ENCODE measurements at places on chromosomes 7 and 10. TPM values are rescaled to one million over a fixed set of nuclear protein-coding genes. Genes with fewer than 3 reads are reported as not detected.

GRCh38 chr10:32142646-32143045 lies 86.4 kb upstream of the KIF5B start:
- no peak for DNase-seq

- DNase-seq, result no peak
Measured at GRCh38 chr10:102763037-102763607, 19.4 kb downstream of the WBP1L start.

The GDI2 gene
- total RNA-seq, result 196 TPM

GRCh38 chr7:139538881-139539635 lies 15.6 kb downstream of the CLEC2L start:
- DNase-seq, result peak; percentile 43

DNA sequence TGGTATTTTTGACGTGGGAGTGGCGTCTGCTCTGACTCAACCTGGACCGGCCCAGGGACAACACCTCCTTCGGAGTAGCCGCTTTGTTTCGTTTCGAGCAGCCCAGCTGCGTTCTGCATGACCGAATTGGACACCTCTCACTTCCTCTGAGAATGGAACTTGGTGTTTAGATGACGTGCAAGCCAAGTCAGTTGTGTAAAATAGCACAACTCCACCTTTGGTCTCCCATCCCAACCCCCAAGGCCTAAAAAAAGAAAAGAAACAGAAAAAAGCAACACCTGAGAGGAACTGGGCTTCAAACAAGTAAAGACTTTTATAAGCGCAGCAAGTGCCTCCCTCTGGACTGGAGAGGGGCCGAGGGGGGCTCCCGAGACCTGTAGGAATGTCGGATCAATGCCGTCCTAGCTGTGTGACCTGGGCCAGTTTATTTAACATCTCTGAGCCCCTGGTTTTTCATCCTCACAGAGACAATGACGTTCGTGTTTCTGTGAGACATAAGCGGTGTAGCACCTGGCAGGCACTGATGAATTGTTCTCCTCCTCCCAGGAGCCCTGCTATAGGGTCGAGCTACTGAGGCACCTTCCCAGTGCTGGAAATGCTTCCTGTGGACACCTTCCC lies 52.0 kb upstream of the SMNDC1 start:
- no peak for DNase-seq

DNA sequence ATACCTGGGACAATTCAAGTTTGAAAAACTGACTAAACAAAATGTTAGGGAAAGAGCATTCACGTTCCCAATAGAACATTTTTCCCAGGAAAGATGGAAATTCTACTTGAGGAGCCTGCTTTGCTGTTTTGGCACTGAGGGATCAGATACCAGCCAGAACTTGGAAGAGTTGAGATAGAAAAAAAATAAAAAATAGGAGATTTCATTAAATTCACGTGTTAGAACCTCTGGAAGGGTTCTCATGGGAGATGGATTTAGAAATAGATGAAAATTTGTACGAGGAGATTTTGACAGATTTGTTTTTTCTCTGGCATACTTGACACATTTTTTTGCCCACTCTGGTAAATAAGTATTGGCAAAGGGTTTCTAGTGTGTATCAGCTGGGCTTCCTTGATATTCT lies 63.7 kb downstream of the CELF2 start:
- DNase-seq, result no peak

The TRPV5 gene
- not detected for total RNA-seq

The ZNF716 gene
- not detected for total RNA-seq

DNA sequence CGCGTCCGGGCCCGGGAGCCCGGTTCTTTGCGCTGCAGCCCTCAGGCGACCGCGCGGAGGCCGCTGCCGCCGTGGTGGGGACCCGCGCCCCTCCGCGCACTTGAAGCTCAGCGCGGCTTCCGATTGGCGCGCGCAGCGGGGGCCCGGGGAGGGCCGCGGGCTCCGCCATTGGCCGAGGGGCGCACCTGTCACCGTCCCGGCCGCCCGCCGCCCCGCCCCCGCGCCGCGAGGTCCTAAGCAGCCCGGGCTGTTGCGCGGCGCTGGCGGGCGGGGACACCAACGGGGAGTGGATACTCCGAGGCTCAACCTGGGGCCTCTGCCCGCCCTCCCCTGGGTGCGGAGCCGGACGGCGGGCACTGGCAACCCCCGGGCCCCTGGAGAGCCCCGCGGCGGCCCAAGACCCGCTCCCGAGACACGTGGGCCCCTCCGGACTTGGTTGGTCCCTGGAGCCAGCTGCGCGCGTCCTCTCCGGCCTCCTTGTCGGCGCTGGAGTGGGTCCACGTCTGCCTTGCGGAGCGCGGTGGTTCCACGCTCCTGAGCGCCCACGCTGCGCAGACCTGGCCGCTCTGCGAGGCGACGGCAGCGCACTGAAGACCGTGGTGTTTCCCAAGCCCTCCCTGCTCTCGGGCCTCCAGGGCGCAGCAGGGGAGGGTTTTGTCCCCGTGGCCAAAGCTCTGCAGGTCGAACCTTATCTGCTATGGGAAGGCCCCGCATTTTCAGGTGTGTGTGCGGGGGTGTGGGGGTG lies at the start of gene MNX1:
TSS of gene MNX1 (minus strand) at position 76 of the 745 bp plus-strand sequence. CDS start 313 bp downstream, outside the sequence.
- peak; percentile 55 for DNase-seq

GRCh38 chr7:149824301-149824741 lies 13.9 kb upstream of the ZNF862 start:
- peak; percentile 80 for DNase-seq

DNA sequence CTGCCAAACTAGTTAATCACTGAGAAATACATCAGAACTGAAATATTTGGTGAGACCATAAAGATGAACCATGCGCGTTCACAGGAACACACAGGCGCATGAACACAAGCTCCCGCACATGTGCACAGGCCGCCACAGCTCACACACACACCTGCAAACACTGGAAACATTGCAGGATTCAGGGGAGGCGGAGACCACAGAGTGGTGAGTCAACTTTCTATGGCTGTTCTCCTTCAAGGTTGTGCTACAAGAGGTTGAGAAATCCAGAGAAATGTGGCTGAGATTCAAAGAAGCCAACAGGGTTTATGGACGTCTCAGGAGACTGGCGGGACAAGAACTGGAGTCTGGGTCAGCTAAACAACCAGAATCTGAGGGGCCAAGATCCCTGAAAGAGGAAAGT lies 17.8 kb downstream of the ESYT2 start:
- DNase-seq, result no peak

The PLPP4 gene
- 0.67 TPM for total RNA-seq

- DNase-seq, result no peak
Measured at GRCh38 chr10:132371641-132372081, 25.3 kb upstream of the PWWP2B start.

- DNase-seq, result no peak
Measured at GRCh38 chr10:621981-622740, 67.3 kb downstream of the DIP2C start.

GRCh38 chr7:151759591-151760042 lies 117.3 kb downstream of the PRKAG2 start:
- DNase-seq, result peak; percentile 50

Measured in left lung (tissue), 14 donors.